SK-N-SH (cell line): ENCODE measurements at places on chromosomes 1 and 21. TPM values are rescaled to one million over a fixed set of nuclear protein-coding genes. Genes with fewer than 3 reads are reported as not detected.

GRCh38 chr21:25081096-25081495 lies 526.2 kb downstream of the MRPL39 start:
- no peak for DNase-seq

GPR157 gene
- polyA plus RNA-seq, result 1.8 and 2.1 TPM in 2 replicates

- DNase-seq, result no peak
Measured at GRCh38 chr1:81974222-81974841, 173.6 kb downstream of the ADGRL2 start.

GRCh38 chr1:57633056-57633455 lies 209.2 kb upstream of the DAB1 start:
- DNase-seq, result no peak

GPR161 gene
- polyA plus RNA-seq, result 19.2 and 20.1 TPM in 2 replicates

DNA sequence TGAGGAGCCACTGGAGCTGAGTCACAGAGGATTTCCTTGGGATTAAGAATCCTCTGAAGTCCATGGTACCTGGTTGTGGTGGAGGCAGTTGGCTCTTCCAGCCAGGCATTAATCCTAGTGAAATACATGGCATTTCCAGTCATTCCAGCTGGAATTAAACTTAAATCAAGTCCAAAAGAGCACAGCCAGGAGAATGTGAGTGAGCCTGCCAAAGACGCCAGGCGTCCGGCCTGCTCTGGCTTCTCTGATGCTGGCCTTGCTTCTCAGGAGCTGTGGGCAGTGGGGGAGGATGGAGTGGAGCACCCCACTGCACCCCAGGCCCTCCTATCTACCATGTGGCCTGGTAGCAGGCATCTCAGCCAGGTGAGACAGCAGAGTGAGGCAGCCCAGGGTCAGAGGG lies 23.4 kb upstream of the TENT5C start:
- DNase-seq, result no peak

ACTL8 gene
- 0.05 TPM in 1 of 2 replicates, not detected in the other for polyA plus RNA-seq

NMNAT1 gene
- polyA plus RNA-seq, result 7.0 and 8.7 TPM in 2 replicates

DNA sequence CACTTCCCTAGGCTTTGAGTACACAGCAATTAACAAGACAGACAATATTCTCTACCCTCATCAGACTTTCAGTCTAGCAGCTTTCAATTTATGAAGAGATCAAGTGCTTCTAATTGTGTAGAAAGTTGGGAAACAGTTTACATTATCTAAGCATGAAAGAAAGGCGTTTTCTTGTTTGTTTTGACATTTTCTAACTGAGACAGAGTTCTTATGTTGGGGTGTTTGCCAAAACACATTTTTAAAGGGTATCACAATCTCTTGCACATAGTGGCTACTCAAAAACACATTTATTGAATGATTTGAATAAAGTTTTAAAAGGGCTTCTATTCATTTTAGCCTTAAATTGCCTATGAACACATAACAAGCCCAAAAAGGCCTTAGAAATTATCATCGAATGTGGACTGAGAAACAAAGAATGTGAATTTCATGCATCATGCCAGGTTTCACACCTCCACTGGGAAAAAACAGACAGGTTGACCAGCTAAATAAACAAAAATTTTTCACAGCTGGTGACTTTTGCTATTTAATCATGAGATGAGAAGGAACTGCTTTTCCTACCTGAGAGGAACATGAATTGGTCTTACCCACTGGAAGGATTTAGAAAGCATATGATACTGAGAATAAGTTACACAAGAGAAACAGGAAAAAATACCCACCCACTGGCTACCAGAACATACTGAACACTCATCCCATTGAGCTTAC lies 394.5 kb upstream of the PKN2 start:
- no peak for DNase-seq

DNA sequence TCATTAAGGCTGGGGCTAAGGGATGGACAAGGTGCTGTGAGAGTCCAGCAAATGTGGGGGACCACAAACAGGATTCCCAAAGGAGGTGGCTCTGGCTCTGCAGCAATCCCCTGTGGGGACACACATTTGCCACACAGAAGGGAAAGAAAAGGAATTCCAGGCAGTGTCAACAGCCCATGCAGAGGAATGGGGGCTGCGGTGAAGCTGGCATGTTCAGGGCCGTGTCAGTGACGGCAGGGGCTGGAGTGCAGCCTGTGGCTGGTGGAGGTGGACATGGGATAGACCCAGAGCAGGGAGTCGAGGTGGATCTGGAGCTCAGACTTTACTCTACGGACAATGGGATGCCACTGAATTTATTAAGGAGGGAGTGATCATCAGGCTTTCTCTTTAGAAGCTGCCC lies 183.2 kb downstream of the TRABD2B start:
- no peak for DNase-seq

RAB42 gene
- polyA plus RNA-seq, result 4.6 and 5.5 TPM in 2 replicates

MYOM3 gene
- polyA plus RNA-seq, result 0.02 and 0.05 TPM in 2 replicates

DNA sequence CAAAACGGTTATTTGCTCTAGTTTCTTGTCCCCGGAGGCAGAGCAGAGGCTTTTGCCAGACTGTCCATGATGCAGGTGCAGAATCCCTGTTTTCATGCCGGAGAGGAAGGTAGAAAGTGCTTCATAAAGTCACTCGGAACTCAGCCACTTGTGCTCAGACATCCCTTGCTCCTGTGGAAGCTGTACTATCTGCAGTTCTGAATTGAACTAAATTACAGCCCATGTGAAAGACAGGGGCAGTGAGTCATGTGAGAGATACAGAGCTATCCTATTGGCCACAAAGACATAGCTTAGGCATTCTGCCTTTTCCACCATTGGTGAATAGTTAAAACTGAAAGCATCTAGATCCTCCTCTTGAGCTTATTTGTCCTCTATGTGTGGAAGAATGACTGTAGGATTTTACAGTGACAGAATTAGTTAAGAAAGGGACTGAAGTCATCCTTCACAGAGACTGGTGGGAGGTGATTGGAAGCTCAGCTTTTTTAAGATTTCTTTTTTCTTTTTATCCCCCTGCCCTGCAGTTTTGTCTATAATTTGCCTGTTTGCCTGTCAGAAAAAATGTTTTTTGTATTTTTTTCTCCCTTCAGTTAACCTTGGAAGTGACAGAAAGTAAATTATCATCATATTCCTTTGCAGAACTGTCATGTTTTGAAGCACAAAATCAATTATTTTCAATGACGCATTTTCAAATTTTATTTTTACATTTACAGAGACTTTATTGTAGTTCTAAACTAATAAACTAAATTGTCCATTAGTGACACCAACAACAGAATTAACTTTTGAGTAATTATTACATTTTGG lies 298.6 kb downstream of the PTPRC start:
- DNase-seq, result peak; percentile 72

GJA8 gene
- not detected in 2 replicates for polyA plus RNA-seq

NR5A2 gene
- not detected in 2 replicates for polyA plus RNA-seq

DNA sequence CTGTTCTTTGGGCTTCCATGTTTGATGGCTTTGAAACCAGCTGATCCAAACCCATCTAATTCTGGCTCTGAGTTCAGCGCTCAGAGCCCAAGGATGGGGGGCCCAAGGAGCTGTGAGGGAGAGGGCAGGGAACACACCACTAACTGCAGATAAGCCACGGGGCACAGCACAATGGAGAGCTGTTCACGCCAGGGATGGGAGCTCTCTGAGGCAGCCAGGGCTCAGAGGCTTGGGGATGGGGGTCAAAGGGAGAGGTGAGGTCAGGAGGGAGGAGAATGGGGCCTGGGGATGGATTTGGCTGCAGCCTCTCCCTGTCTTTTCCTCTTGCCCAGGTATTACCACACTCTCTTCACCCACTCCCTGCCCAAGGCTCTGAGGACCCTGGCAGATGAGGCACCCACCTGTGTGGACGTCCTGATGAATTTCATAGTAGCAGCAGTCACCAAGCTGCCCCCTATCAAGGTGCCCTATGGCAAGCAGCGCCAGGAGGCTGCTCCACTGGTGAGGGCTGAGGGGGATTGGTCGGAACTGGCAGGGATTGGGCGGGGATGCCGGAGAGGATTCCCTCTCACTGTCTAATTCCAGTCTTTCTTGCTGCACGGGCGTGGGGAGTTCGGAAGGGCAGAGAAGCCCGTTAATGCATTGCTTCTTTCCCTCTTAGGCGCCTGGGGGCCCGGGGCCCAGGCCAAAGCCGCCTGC lies 11.3 kb downstream of the SLC30A2 start:
- DNase-seq, result peak; percentile 77

TRIM58 gene
- 0.13 and 0.35 TPM in 2 replicates for polyA plus RNA-seq

RNF115 gene
- polyA plus RNA-seq, result 4.8 and 6.1 TPM in 2 replicates

DNA sequence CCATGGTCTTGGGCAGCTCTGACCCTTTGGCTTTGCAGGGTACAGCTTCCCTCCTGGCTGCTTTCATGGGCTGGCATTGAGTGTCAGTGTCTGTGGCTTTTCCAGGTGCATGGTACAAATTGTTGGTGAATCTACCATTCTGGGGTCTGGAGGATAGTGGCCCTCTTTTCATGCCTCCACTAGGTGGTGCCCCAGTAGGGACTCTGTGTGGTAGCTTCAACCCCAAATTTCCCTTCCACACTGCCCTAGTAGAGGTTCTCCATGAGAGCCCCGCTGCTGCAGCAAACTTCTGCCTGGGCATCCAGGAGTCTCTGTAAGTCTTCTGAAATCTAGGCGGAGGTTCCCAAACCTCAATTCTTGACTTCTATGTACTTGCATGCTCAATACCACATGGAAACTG lies 494.5 kb upstream of the LRRC7 start:
- no peak for DNase-seq

NECTIN4 gene
- 0.59 and 1.9 TPM in 2 replicates for polyA plus RNA-seq

GRCh38 chr1:9280015-9280860 lies 12.5 kb upstream of the SPSB1 start:
- peak; percentile 82 for DNase-seq

KRTAP19-3 gene
- not detected in 2 replicates for polyA plus RNA-seq

TSNAX gene
- 15.7 and 21.0 TPM in 2 replicates for polyA plus RNA-seq

GRCh38 chr1:3262681-3263286 lies 191.7 kb upstream of the ARHGEF16 start:
- no peak for DNase-seq

GRCh38 chr1:96723377-96723776 lies 1.8 kb downstream of the PTBP2 start:
- DNase-seq, result no peak

THEM5 gene
- polyA plus RNA-seq, result not detected in 2 replicates

GRCh38 chr1:215744419-215744818 lies 177.3 kb downstream of the KCTD3 start:
- no peak for DNase-seq

CRNN gene
- not detected in 2 replicates for polyA plus RNA-seq

MROH7 gene
- polyA plus RNA-seq, result 0.51 and 0.52 TPM in 2 replicates

DNA sequence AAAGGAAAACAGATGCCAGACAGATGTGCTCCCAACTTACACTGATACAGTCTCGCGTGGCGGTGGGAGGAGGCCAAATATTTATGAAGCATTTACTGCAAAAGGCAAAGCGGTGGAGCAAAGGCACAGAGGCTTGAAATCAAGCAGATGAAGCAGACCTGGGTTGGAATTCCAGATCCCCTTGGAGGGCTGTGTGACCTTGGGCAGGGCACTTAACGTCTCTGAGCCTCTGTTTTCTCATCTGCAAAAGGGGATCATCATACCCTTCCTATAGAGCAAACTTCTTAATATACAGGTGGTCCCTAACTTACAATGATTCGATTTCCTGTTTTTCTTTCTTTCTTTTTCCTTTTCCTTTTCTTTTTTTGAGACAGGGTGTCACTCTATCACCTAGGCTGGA lies 54.1 kb downstream of the IGSF21 start:
- no peak for DNase-seq

UBE2U gene
- not detected in 2 replicates for polyA plus RNA-seq

GRCh38 chr1:66503841-66504470 lies 30.0 kb upstream of the SGIP1 start:
- DNase-seq, result peak; percentile 53

ARL8A gene
- polyA plus RNA-seq, result 62.0 and 66.9 TPM in 2 replicates

GRCh38 chr1:221638595-221638994 lies 103.3 kb downstream of the DUSP10 start:
- DNase-seq, result no peak

DNA sequence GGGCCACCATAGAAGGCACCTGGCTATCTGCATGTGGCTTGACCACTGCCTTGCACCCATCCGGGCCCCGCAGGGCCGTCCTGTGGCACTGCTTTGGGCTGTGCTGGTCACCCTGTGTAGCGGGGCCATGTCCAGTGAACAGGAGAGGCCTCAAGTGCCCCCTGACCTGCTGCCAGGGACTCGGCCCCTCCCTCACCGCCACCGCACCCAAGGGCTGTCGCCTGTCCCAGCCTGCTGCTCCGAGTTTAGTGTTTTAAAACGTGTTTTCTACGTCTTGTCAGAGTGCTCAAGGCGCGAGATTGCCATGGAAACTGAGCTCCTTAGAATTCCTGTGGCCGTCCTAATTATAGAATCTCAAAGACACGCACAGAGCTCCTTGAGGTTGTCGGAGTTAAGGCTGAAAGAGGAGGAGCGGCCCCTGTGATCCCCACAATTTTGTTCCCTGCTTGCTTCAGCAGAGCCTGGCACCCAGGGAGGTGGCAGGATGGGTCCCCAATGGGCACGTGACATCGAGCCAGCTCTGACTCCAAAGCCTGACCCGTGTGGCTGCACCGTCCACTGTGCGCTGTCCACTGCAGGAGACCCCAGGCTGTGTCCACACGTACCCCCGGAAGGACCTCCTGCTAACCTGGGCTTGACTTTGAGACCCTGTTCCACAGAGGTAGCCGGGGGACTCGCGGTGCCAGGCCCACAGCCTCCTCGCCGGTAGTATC lies 66.2 kb downstream of the FAAP20 start:
- DNase-seq, result no peak

GRCh38 chr1:195946500-195946899 lies 661.7 kb downstream of the KCNT2 start:
- no peak for DNase-seq
